ENCODE measurements at places on chromosomes 1 and 21. TPM values are rescaled to one million over a fixed set of nuclear protein-coding genes. Genes with fewer than 3 reads are reported as not detected.

Gene LIPI
- total RNA-seq = not detected

Gene INAVA
- total RNA-seq = 14.0 TPM

DNA sequence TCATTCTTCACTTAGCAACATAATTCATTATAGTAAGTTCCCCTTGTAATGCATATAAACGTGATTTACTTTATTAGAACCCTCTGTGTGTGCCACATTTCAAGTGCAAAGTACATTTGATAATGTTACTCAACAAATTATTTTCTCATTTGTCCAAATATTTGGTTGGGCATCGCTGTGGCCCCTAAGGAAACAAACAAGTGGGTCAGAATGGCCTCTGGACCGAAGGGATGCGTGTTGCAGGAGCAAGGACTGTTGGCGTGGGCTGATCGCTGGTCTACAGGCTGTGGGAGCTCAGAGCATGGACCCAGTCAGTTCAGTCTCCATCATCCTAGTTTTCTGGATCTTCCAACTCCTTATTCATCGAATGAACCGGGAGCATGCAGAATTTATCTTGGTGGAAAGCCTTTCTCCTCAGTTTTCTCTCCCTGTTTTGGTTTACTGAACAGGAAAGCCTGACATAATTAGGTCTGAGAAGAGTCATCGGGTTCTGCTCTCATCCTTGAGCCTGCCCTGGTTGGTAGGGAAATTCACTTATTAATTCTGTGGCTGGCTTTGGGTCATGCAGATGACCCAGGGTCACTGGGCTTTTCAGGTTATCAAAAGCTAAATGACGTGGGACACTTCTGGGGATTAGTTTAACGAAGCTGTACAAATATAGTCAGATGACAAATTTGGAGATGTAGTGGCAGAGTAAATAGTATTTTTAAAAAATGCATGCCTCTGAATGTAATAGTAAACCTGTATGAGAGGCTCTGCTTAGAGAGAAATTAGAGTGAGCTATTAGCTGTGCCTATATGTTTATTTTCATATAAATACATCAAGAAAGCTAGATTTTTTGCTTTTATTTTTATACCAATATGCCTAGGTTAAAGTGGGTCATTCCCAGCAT lies 200.2 kb downstream of the SDCCAG8 start:
- DNase-seq = no peak

- DNase-seq = no peak
Observed at GRCh38 chr1:202105571-202106339, 17.0 kb upstream of the GPR37L1 start.

GRCh38 chr21:36247316-36248010 lies 72.5 kb upstream of the MORC3 start:
- DNase-seq = no peak

GRCh38 chr1:9852410-9853248 lies 28.9 kb upstream of the CLSTN1 start:
- DNase-seq = no peak

DNA sequence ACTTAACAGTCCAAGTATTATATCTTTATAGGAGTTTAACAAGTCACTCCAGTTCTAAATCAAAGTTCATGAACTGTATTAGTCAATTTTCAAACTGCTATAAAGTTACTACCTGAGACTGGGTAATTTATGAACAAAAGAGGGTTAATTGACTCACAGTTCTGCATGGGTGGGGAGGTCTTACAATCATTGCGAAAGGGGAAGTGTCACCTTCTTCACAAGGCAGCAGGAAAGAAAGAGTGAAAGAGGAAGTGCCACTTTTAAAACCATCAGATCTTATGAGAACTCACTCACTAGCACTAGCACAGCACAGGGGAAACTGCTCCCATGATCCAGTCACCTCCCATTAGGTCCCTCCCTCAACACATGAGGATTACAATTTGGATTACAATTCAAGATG lies 70.0 kb downstream of the CLCA4 start:
- DNase-seq = peak; percentile 75

DNA sequence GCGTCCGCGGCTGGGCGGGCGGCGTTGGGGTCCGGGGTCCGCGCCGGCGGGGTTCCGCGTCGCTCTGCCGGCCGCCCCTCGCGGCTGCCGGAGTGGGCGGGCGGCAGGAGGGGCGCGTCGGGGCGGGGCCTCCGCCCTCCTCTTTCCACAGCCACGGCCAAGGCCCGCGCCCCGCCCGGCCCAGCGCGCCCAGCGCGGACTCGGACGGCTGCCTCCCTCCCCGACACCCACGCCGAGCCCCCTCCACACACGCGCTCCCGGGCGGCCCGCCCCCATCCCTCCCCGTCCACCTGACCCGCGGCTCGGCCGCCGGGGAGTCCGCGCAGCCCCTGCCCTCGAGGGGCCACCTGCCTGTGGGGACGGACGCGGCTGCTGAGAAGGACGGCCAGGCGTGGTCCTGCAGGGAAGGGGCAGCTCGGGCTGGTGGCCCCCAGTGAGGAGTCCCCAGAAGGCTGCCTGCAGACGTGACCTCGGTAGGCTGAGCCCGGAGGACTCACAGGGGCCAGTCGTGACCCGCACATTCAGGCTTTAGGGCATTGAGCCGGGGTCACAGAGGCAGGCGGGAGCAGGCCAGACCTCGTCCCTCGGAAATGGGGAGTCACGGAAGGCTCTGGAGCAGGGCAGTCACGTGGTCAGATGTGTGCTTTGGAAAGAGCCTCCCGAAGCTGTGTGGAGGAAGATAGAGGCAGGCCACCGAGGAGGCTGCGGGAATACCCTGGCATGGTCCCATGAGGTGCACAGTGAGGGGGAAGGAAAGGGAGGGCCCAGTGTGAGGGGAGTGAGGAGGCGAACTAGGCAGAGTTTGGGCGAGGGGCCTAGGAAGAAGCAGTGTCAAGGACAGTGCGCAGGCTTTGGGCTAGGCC lies at the start of gene COL8A2:
COL8A2 (minus strand) TSS at position 94 of the 863 bp plus-strand sequence. CDS start 24,980 bp downstream, outside the sequence.
- DNase-seq = no peak

Gene RAB29
- total RNA-seq = 12.5 TPM

GRCh38 chr1:105243969-105244368 lies 1494.3 kb downstream of the AMY1C start:
- DNase-seq = no peak

DNA sequence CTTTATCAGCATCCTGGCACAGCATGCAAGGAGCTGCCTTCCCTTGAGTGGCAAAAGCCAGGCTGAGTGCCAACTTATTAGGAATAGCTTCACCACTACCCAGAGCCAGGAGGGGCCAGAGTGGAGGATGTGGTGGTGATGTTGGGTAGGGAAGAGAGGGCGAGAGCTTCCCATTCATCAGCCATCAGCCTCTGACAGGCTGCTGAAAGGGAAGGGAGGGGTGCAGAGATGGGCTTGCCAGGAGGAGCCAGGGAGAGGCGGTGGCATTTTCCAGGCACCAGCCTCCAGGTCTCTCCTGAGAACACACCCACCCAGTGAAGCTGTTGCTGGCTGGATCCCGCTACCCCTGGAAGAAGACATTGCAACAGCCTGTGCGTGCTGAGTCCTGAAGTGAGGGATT lies 168.5 kb downstream of the ACTL8 start:
- DNase-seq = no peak

Data from GM12878 (cell line).